Central memory CD4-positive, alpha-beta T cell (primary cell): ENCODE measurements at places on chromosomes 7 and 10.

DNA sequence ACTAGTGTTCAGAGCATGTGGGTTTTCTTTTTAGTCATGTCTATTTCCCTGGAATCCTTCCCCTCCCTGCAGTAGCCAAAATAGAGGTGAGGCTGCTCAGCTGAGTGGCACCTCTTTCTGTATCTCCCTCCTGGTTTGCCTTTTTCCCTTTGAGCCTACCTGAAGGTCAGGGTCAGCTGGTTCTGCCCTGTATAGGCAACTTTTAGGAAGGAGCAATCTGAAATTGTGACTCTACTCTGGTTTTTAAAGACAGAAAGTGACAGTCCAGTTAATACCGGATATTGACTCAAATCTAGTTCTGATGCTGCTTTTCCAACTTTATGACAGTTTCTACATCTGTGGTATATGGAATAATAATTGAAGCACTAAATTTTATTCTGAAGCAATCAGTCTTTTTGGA lies 26.0 kb downstream of the CCM2 start:
- no peak for DNase-seq

- DNase-seq, result no peak
Measured at GRCh38 chr7:146591976-146592375, 475.4 kb downstream of the CNTNAP2 start.

GRCh38 chr10:111261081-111261615 lies 184.3 kb downstream of the ADRA2A start:
- DNase-seq, result no peak

DNA sequence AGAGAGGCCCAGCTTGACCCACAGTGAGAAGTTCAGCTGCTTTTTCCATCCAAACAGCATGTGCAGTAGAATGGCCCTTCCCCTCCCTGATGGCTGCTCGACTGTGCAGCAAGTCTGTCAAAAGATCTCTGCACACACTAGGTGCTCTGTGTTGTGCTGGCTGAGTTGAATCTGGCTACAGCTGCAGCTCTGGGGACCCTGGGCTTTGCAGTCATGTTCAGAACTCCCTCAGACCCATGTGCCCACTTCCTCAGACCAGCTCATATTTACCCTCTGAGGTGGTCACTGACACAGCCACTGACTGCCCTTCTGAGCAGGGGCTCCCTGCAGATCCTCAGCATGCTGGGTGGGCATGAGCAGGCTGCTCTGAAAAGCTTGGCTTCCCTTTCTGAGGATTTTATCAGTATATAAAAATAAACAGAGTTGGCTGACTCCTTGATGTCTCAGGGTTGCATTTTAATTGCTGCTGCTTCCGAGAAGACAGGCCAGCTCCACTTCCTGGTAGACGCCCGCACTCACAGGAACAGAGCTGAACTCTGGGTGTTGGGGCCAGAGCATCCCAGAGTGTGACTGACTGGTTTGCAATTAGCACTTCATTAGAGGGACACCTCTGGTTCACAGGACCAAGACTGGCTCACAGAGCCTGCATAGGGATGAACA lies 507.9 kb downstream of the RPS24 start:
- no peak for DNase-seq

GRCh38 chr10:78579995-78580394 lies 488.8 kb upstream of the ZMIZ1 start:
- no peak for DNase-seq

DNA sequence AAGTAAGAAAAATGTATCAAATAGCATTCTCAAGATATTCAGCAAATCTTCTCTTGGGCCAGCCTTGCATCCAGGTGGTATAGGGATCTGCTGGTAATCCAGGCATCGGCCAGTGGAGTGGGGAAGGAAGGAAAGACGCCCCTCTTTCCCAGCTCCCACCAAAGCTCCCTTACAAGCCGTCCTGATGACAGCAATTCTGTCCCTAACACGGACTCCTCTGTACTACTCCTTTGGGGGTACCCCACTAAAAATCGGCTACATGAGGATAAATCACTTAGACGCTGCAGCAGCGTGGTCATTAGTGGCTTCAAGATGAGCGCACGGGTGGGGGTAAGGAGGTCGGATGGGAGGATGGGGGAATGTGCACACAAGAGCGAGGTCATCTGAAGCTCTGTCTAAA lies 24.7 kb upstream of the NUB1 start:
- DNase-seq, result no peak

DNA sequence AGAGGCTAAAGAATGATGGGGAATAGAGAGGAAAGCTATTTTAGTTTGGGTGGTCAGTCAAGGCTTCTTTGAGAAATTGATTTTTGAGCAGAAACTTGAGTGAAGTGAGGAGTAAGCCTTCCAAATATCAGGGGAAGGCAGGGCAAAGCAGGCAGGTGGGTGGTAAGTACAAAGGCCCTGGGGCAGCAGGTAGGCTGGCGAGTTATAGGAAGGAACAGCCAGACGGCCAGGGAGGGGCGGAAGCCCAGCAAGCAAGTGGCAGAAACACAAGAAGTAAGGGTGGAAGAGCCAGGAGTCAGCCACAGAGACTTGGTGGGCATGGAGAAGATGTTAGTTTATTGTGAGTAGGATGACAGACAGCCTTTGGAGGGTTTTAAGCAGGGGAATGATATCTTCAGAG lies 34.9 kb downstream of the VWA2 start:
- no peak for DNase-seq

- no peak for DNase-seq
Measured at GRCh38 chr10:67837541-67838314, at the start of gene DNAJC12. Gene DNAJC12, minus strand, starts transcription at chr10:67838188. Its CDS starts 177 bp downstream, at chr10:67838011.

- no peak for DNase-seq
Measured at GRCh38 chr7:159122276-159122675, 22.4 kb downstream of the VIPR2 start.
